Bronchial epithelial cell (primary cell): ENCODE measurements at places on chromosomes 16 and 17. TPM values are rescaled to one million over a fixed set of nuclear protein-coding genes. Genes with fewer than 3 reads are reported as not detected.

Gene G6PC1
- not detected in 2 replicates for total RNA-seq

Gene CDH13
- 23.3 and 31.3 TPM in 2 replicates for total RNA-seq

Gene SRL
- not detected in 2 replicates for total RNA-seq

Gene CMTM4
- total RNA-seq = 73.0 and 83.2 TPM in 2 replicates

Gene CDK5R1
- 2.9 and 5.5 TPM in 2 replicates for total RNA-seq

Gene APPBP2
- 15.5 and 17.3 TPM in 2 replicates for total RNA-seq
